ENCODE measurements at places on chromosomes 2 and 18. TPM values are rescaled to one million over a fixed set of nuclear protein-coding genes. Genes with fewer than 3 reads are reported as not detected.

SETBP1 gene
- 1.0 TPM for total RNA-seq

PDE11A gene
- 0.29 TPM for total RNA-seq

POTEI gene
- total RNA-seq: 0.40 TPM

NOSTRIN gene
- not detected for total RNA-seq

THSD7B gene
- not detected for total RNA-seq

NYAP2 gene
- not detected for total RNA-seq

CPO gene
- total RNA-seq: not detected

LHCGR gene
- not detected for total RNA-seq

AQP12A gene
- total RNA-seq: not detected

PLCD4 gene
- 0.06 TPM for total RNA-seq

ACADL gene
- not detected for total RNA-seq

MREG gene
- 14.8 TPM for total RNA-seq

CCDC141 gene
- not detected for total RNA-seq

ZAP70 gene
- total RNA-seq: 0.33 TPM

TRABD2A gene
- total RNA-seq: 4.7 TPM

GNAL gene
- 0.97 TPM for total RNA-seq

CROCC2 gene
- not detected for total RNA-seq

SLC4A3 gene
- 2.3 TPM for total RNA-seq

HOXD10 gene
- total RNA-seq: 18.6 TPM

DSC2 gene
- total RNA-seq: 2.8 TPM

STEAP3 gene
- 13.1 TPM for total RNA-seq

LRRC30 gene
- total RNA-seq: not detected

SP5 gene
- 2.6 TPM for total RNA-seq

LYPD1 gene
- 153 TPM for total RNA-seq

NPPC gene
- total RNA-seq: not detected

IL1RL1 gene
- not detected for total RNA-seq

GCKR gene
- 0.29 TPM for total RNA-seq

STON1 gene
- total RNA-seq: 3.3 TPM

SIX3 gene
- 0.24 TPM for total RNA-seq

CHST10 gene
- 9.4 TPM for total RNA-seq

VWC2L gene
- not detected for total RNA-seq

ALLC gene
- 0.11 TPM for total RNA-seq

ASPRV1 gene
- 1.2 TPM for total RNA-seq

HOXD13 gene
- total RNA-seq: 20.7 TPM

INHBB gene
- 1.0 TPM for total RNA-seq

MOGAT1 gene
- not detected for total RNA-seq

CABYR gene
- 1.4 TPM for total RNA-seq

CNTNAP5 gene
- total RNA-seq: not detected

COLEC12 gene
- total RNA-seq: 2.6 TPM

PMAIP1 gene
- 47.8 TPM for total RNA-seq

PRSS56 gene
- not detected for total RNA-seq

TMEFF2 gene
- total RNA-seq: 0.12 TPM

KHK gene
- total RNA-seq: 2.9 TPM

SCYGR8 gene
- not detected for total RNA-seq

AMER3 gene
- total RNA-seq: not detected

SLC9A4 gene
- not detected for total RNA-seq

C2orf69 gene
- total RNA-seq: 15.4 TPM

TCF23 gene
- total RNA-seq: not detected

TMEM247 gene
- not detected for total RNA-seq

NABP1 gene
- 25.8 TPM for total RNA-seq

PPP1R1C gene
- 1.9 TPM for total RNA-seq

CD226 gene
- total RNA-seq: 0.91 TPM

SLC38A11 gene
- total RNA-seq: not detected

KIF5C gene
- total RNA-seq: 3.2 TPM
